ENCODE measurements at places on chromosomes 12 and 14.

- no peak for DNase-seq
These were observed 2.2 kb downstream of the ATP6V1D start for GRCh38 chr14:67357186-67357968.

DNA sequence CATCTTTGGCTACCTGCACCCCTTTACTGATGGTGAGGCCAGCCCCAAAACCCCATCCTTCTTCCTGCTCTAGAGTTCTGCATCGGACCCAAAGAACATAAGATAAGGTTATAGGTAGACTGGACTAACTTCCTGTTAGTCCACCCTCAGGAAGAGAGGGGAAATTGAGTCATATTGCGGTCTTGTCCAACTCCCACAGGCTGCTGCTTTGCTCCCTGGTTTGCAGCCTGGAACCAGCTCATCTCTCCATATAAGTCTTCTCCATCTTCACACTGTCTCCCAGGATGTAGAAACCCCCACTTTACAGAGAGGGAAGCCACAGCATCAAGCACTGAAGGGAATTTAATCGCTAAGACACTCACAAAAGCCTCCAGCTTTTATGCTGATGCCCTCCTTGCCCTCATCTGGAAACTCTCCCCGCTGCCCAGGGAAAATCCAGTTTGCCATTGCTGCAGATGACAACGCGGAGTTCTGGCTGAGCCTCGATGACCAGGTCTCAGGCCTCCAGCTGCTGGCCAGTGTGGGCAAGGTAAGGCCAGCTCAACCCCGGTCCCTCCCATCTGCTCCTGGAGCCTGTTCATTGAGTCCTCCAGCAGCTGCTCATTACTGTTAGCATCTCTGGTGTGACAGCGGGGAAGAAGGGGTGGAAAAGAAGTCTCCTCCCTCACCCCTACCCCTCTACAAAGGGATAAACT is 85.3 kb downstream of the B4GALNT3 start:
- DNase-seq: no peak

DNA sequence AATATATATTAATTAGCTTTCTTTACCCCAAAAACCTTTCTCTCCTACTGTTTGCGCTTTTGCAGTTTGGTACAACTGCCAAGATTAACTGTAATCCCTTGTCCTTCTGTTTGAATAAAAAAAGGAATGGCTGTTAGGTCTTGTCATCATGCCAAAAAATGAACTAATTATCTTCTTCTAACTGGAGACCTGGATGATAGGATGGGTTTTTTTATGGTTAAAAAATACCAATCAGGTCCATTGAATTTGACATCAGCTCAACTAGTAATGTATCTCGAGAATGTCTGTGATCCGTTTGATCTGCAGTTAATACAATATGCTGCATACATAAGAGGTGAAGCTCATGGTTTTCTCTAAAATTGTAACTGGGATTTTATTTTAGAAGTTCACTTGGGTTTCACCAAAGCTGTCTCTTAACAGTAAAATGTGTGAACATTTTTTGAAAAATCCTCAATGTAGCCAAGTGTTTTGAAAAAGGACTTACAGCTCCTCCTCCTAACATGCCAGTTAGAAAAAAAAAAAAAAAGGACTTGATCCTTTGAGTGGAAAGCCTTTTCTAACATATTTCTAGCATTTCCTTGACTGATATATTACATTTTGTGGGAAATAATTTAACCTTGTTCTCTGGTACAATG is 96.8 kb downstream of the SRGAP1 start:
- no peak for DNase-seq

DNA sequence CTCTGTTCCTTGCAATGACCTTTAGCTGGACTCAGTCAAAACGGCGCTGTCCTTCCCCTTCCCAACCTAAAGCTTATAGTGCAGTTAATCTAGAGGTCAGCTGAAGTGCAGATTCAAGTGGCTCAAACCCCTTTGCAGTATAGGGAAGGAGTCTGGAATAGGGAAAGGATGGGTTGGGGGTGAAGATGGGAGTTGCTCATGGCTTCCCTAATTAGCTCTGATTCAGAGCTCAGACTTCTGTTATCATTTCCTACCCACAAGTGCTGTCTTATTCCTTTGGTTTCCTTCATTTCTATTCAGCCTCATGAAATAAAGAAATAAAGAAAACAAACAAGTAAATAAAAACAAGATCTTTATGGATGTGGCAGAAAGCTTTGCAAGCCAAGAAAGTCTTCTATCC is 264.0 kb upstream of the HMGA2 start:
- no peak for DNase-seq

Data from activated T-helper 1 cell treated with anti-CD3 and anti-CD28 coated beads, Interleukin-2, amount 50 U/mL, for 16 hours (primary cell).